ENCODE measurements at places on chromosomes 16 and 17.

GRCh38 chr17:49640556-49640955 lies 37.3 kb downstream of the SPOP start:
- DNase-seq, result no peak

DNA sequence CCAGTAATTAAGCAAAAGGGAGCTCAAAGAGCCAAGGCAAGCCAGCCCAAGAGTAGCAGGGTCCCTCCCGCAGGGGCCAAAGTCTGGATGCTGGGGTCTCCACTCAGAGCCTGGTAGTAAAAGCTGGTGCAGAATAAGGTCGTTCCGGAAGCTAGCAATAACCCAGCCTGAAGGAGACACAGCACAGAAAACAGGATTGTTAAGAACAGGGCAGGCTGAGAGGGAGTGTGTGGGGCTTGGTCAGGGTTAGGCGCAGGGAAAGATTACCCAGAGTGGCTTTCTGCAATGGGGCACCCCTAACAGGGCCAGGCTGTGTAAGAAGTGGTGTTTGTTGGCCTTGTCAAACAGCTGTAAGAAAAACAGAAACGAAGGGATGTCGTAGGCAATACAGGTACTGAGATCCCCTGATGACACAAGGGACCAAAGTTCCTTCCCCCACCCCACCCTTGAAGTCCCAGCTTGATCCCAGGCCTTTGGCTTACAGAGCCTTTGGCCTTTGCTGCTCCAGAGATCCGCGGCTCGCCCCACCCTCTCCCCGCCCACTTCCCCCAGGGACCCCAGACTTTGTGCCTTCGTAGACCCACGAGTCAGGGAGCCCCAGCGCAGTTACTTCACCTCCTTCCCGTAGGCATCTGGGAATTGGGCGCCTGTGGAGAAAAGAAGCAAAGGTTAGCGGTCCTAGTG lies 712 bp downstream of the TMEM256 start:
- no peak for DNase-seq

DNA sequence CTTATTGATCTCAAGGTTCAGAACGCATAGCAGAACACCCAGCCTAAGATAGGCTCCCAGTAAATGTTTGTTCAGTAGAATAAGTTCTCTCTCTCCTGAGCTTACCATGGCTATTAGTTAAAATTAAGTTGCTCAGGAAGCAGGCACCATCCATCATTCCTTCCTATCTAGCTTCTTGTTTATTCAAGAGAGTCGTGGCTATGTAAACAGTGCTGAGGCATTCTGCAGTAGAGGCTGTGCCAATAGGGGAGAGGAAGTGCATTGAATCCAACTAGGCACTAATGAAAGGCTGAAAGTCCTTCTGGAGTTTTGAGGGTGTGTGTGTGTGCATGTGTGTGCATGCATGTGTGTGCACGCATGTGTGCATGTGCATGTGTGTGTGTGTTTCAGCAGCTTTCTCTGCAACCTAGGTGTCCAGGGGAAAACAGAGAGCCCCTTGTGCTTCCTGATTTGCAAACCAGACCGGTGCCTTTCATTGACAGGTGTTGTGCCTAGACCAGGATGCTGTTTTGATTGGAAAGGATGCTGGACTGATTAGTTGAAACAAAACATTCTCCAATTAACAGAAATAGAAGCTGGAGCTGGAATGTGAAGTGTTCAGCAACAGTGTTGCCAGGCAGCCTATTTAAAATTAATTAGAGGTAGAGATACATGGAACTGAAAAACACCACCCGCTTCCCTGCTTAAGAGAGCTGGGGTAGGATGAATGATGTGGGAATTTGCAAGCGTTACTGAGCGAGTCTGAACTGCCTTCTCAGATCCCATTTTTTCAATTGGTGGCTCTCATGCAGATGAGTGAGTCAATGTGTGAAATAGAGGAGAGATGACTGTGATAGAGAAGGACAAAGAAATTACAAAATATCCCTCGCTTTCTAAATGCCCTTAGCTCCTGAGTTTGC lies 103.3 kb upstream of the CLEC3A start:
- DNase-seq, result no peak

DNA sequence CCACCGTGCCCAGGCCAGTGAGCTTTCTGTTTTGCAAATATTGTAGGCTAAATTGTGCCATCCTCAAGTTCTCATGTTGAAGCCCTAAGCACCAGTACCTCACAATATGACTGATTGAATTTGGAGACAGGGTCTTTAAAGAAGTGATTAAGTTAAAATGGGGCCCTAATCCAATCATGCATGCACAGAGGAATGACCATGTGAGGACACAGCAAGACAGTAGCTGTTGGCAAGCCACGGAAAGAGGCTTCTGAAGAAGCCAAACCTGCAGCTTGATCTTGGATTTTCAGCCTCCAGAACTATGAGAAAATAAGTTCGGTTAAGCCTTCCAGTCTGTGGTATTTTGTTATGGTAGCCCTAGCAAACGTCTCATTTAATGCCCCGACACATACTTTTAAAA lies 24.9 kb downstream of the TOM1L2 start:
- no peak for DNase-seq

GRCh38 chr16:10637337-10638037 lies 57.1 kb upstream of the EMP2 start:
- DNase-seq, result no peak

GRCh38 chr16:85167589-85168537 lies 55.6 kb upstream of the CIBAR2 start:
- DNase-seq, result no peak

DNA sequence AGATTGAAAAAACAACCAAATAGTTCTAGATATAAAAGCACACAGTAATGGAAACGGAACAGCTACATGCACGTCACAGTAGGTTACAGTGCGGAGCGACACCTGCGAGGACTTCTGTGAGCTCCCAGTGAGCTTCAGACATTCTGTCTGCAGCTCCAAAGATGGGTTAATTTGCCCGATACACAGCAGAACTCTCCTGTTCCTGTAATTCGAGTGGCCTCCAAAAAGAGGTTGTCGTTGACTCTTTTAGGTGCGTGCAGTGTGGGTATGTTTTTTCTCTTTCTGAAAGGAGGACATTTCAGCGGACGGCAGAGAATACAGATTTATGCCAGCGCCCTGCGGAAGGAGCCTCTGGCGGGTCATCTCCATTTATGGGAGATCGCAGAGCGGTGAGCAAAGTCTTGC lies 2.9 kb downstream of the OR1F1 start:
- no peak for DNase-seq

DNA sequence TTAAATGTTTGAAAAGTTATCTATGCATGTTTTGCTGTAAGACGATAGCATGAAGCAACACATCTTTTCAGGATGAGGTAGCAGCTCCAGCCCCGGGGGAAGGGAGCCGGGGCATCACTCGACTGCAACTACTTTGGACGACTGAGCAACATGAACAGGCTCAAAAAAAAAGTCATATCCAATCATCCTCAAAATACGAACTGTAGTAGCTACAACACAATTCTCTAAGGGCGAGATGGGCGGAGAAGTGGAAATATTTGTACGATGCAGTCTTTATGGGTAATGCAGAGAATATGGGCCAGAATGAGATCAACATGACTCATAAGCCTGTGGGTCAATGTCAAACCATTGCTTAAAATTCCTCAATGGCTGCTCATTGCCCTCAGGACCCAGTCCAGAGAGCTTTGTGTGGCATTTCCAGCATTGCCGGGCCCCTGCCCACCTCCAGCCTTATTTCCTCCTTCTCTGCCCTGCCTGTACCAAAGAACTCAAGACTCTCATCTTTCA lies 17.7 kb upstream of the SMURF2 start:
- DNase-seq, result no peak

DNA sequence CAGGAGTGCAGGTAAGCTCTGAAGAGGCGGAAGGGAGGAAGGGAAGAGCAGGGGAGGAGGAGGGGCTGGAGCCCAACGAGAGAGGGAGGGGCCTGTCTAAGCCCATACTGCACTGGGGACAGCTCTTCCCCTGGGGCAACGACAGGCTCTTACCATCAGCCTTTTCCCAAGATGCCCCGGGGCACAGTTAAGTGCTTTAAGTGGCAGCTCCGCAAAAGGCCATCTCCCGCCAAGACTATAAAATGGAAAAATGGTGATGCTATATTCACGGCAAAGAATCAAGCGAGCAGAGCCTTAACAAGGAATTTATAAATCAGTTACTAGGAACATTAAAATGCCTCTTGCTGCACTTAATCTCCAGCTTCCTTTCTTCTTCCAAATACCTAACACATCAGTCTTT lies 110.2 kb upstream of the NLRP1 start:
- DNase-seq, result no peak

DNA sequence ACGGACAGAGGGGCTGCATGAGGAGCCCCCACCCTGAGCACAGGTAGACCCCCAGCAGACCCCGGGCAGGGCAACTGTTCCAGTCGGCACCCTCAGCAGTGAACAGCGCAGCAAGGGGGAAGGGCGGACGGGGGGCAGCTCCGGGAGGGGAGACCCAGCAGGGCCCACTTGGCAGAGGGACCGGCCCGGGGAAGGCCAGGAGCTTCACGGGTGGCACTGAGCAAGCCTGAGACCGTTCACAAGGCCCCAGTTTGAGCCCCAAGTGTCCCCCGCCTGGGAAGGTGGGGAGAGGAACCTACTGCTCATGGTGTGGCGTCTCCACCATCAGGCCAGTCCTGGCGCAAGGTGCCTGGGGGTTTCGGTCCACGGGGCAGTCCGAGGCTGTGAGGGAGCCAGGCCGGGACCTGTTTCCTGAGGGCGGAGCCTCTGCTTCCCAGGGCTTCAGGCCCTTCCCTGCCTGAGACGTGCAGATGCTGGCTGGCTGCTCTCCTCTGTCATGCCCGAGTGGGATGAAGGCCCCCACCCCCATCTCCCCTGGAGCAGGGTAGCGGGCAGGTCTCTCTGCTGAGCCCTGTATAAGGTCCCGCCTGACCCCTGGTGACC lies 54.4 kb upstream of the GNG13 start:
- DNase-seq, result no peak

DNA sequence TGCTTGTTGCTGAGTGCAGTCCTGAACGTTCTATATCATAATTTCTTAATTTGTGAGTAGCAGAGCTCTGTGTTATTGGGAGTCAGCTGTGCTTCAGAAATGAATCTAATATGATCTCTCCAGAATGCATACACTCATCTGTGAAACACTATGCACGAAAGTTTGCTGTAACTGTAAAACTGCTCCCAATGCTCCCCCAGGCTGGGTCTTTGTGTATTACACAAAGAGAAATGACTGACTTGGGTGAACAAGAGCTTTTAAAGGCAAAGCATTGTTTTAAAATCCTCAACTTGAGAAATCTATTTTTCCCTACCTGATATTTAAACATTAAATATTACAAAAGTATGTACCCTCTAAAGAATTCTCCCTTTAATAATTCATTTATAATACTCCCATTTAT lies 636.7 kb upstream of the KIF2B start:
- no peak for DNase-seq

- DNase-seq, result no peak
Measured at GRCh38 chr17:34991606-34992005, 11.3 kb downstream of the LIG3 start.

DNA sequence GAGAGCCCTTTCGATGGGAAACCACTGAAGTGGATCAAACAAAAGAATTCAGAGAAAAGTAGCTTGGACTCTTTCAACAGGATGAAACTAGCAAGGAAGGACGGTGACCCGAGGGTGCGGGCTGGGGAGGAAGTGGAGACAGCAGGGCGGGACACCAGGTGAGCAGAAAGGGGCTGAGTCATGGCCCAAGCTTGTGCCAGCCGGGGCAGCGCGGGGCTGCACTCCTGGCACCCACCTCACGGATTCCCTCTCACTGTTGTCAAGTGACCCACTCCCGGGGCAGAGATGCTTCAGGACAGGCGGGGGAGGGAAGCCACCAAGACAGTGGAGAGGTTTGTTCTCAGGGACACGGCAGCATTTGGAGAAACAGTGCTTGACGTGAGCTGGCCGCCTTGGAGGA lies 10.7 kb upstream of the RNF222 start:
- DNase-seq, result no peak

- DNase-seq, result peak; percentile 8
Measured at GRCh38 chr17:78798695-78799559, 16.9 kb upstream of the CYTH1 start.

GRCh38 chr16:27383556-27384243 lies 18.3 kb upstream of the IL21R start:
- DNase-seq, result no peak

DNA sequence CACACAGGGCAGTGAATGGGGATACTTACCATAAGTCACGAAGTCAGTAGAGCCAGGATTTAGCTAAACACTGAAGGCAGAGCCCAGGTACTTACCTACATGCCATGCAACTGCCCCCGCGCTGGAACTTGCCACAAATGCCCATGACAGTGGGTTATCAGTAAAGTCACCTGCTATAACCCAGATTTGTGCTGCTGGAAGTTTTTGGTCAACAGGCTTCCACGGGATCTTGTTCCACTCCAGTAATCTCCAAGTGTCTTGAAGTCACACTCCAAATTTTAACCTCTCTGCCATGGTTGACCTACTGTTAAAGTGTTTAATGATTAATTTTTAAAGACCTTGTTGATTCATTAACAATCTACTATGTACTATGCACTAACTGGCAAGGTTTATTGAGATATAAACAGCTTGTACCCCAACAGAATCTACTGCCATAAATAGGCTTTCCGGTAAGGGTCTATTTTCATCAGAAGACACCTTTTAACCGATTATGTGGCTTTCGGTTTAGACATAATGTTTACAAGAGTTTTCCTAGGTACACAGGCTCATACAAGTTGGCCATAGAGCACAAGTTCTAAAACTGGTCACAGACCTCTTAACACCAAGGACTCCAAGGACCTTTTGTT lies 6.3 kb upstream of the SLC5A11 start:
- DNase-seq, result no peak

DNA sequence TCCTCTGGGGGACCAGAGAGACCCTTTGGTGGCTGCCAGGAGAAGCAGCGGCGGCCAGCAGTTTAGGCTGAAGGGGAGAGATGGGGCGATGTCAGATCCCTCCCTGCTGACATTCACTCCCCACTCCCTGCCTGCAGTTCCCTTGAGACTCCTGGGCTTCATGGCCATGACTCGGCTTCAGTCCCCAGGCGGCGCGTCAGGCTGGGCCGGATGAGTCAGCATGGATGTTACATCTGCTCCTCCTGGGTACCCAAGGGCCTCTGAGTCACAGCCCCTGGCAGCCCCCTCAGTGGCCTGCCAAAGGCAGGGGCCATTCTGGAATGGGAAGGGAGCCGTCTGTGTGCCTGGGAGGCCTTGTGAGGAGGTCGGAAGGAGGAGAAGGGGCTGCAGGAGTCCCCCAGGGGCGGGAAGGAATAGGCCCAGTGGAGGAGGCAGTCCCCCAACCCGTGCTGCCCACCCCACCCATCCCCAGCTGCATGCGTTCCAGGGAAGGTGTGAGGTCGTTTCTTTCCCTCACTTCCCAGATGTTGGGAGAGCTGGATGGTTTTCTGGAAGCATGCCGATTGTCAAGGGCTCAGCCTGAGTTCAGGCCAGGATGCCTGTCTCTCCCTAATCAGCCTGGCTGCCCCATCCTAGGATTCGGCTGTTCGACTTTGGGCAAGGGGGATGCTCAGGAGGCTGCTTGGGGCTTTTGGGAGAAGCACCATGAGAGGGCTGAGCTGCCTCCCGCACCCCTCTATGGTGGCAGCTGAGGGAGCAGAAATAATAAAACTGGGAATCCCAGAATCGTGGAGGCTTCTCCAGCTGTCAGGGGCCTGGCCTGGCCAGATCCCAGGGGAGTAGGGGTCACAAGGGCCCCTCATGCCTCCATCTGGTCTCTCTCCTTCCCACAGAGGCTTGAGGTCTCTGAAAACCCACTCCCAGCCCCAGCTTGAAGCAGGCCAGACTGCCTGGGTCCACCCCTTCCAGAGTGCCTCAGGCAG lies 9.7 kb downstream of the RHBDL3 start:
- peak; percentile 54 for DNase-seq

GRCh38 chr16:51638339-51639135 lies 487.5 kb upstream of the SALL1 start:
- no peak for DNase-seq
